ENCODE measurements at places on chromosomes 4 and X. TPM values are rescaled to one million over a fixed set of nuclear protein-coding genes. Genes with fewer than 3 reads are reported as not detected.

Gene DNAAF6
- 0.20 TPM for total RNA-seq

Gene CCDC149
- total RNA-seq = 19.1 TPM

Gene GABRG1
- total RNA-seq = 0.70 TPM

DNA sequence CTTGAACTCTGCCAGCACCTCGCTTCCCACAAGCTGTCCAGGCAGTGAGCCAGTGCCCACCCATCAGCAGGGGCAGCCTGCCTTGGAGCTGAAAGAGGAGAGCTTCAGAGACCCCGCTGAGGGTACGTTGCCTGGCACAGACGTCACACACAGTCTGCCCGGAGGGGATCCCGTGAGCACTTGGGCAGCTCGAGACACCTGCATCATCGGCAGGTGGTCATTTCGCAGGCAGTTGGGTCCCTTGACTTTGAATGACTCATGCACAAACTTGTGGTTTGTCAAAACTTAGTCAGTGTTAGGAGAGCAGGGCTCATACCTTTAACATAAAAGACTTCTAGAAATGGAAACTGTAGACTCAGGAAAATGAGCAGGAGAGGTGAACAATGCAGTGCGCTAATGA, 9.9 kb downstream of the TACC3 start:
- H3K27ac ChIP-seq = no peak overlapping the region
- no peaks in the 10 kb centered on the region for H3K4me1 ChIP-seq
- no peak overlapping the region for H3K4me3 ChIP-seq

DNA sequence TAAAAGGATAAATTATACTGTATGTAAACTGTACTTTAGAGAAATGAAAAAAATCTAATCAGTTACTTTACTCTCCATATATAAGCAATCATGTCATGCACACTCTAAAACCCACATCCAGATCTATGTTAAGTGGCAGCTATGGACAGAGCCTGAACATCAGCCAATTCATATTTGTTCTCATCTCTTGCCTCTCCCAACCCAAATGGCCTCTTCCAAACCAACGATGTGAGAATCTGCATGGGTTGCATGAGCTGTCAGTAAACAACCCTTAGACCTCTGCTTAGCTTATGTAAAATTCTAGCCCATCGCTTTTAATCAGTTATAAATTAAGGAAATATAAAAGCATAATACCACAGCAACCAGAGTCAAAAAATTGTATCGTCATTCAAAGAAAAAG, 288.7 kb upstream of the INTU start:
- no peak overlapping the region for H3K4me3 ChIP-seq
- no peaks in the 10 kb centered on the region for H3K27me3 ChIP-seq
- no peaks in the 10 kb centered on the region for H3K4me1 ChIP-seq
- no peak overlapping the region for H3K27ac ChIP-seq
- DNase-seq = no peak
- H3K36me3 ChIP-seq = no peaks in the 10 kb centered on the region

- H3K27ac ChIP-seq = no peak overlapping the region
- no peak for DNase-seq
- no peaks in the 10 kb centered on the region for H3K27me3 ChIP-seq
These were observed 68.9 kb downstream of the RAB28 start for GRCh38 chr4:13415068-13415785.

DNA sequence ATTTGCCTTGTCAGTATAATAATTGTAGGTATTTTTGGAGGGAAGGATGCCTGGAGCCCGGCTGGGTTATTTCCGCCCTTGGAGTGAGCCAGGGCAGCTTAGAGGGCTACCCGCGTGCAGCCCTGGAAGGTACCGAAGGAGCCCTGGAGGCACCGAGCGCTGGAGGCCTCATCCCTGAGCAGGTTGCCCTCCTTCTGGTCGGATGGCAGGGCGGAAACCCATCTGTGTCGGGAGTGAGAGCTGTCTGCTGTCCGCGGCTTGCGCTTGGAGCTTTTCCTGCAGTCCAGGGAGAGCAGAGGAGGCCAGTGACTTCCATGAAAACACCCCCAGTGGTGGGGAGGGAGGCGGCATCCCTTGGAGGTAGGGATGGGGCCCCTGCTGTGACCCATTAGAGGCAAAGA, 122.1 kb downstream of the TBL1X start:
- no peaks in the 10 kb centered on the region for H3K4me1 ChIP-seq
- no peak overlapping the region for H3K4me3 ChIP-seq
- no peak overlapping the region for H3K27ac ChIP-seq
- no peak for DNase-seq
- H3K27me3 ChIP-seq = no peaks in the 10 kb centered on the region

DNA sequence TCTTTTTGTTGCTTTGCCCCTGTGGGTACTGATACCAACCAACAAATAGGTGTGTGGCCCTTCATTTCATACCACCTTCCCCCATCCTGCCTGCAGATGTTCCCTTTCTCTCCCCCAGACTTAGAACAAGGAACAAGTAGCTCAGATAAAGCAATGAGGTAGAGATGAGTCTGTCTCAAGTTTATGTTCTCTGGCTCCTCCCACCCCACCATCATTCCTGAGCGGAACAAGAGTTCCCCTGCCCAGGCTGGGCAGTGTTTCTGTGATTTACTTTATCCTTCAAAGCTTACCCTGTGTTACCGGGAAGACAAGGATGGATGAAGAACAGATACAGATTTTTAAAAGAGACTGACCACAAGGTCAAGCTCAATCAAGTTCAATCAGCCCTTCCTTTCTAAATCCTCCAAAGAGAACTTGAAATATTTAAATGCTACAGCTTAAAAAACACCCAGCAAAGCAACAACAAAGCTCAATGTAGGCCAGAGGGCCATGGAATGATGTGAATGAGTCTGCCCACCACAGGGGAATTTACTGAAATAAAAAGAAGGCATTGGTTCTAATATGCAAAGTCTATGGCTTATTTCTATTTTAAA, 80.1 kb upstream of the UCP1 start:
- no peaks in the 10 kb centered on the region for H3K36me3 ChIP-seq
- peaks cover 12% of the 10 kb centered on the region for H3K4me1 ChIP-seq
- H3K27me3 ChIP-seq = no peaks in the 10 kb centered on the region
- no peak overlapping the region for H3K27ac ChIP-seq
- no peak overlapping the region for H3K4me3 ChIP-seq

DNA sequence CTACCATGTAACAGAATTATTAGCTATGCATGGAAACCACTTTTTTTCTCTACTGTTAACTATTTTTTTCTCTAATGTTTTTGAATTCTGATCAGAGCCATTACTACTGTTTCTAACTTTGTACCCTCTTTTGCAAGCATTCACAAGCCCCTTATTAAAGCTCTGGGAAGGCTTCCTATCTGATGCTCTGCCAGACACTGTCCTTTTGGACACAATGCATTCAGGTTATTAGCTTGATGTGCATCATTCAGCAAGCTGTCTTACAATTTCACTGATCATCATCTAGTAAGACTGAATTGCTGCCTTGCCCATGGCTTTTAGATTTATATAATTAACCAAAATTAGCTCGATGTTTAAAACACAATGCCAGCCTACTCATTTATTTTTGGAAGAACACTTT, 155.1 kb downstream of the NR3C2 start:
- no peak overlapping the region for H3K27ac ChIP-seq
- H3K27me3 ChIP-seq = no peaks in the 10 kb centered on the region
- peaks cover 9% of the 10 kb centered on the region for H3K4me1 ChIP-seq
- H3K4me3 ChIP-seq = no peak overlapping the region
- DNase-seq = no peak
- no peaks in the 10 kb centered on the region for H3K36me3 ChIP-seq

- DNase-seq = no peak
- no peak overlapping the region for H3K4me3 ChIP-seq
- peaks cover 2% of the 10 kb centered on the region for H3K4me1 ChIP-seq
- H3K36me3 ChIP-seq = no peaks in the 10 kb centered on the region
- H3K27me3 ChIP-seq = no peaks in the 10 kb centered on the region
- no peak overlapping the region for H3K27ac ChIP-seq
These were observed 1.6 kb upstream of the CHIC2 start for GRCh38 chr4:54066088-54066415.
